ENCODE measurements at places on chromosomes 4 and X.
A peak's percentile ranks its signal among the peaks of the same experiment; 100 is the strongest.

DNA sequence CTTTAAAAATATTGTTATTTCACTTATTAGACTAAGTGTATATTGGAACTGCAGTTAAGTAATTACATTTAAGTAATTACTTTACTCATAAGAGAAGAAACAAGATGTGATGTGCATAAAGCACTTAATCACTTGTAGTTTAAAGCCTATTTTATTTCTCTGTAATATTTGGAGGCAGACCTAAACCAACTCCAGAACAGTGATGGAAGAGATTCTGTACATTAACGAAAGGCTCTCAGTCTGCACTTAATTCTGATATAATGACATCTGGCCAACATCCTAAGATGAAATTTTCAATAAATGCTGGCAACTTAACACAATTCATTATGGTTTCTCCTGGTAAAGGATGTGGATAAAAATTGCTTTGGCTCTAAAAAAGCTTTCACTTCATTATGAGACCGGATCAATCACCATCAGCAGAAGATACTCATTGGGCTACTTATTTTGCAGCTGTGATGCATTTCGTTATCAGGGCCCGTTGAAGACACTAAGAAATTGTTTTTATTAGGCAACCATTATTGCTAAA is 342.6 kb downstream of the C4orf33 start:
- DNase-seq, result no peak

DNA sequence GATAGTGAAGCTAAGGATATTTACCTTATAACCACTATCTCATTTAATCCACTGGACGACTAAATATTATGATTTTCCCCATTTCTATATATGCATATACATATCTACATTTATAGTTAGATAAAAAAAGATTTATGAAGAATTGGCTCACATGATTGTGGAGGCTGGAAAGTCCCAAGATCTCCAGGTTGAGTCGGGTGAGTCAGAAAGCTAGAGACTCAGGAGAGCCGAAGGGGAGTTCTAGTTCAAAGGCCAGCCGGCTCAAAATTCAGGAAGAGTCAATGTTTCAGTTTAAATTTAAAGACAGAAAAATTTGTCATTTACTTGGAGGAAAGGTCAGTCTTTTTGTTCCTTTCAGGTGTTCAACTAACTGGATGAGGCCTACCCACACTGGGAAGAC is 158.2 kb upstream of the CPEB2 start:
- DNase-seq, result no peak

DNA sequence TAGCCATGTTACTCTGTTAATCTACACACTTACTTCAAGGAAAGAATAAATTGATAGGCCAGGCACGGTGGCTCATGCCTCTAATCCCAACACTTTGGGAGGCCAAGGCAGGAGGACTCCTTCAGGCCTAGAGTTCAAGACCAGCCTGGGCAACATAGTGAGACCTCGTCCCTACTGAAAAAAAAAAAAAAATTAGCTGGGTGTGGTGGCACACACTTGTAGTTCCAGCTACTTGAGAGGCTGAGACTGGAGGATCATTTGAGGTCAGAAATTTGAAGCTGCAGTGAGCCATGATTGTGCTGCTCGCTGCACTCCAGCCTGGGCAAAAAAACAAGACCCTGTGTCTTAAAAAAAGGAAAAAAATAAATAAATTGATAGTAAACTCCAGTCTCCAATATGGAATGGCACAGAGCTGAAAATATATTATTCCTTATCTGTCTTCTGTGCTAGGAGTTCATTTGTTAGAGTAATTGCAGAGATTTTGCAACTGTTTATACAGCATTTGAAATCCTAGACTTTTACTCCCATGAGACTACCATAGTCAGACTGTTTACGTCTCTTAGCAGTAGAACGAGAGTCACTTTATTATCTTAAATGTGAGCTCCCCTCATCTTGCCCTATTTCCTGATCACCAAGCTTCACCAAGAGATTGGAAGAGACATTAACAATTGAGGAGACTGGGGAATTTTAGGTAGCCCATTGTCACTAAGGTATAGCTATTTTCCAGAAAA is 18.8 kb upstream of the TMEM131L start:
- no peak for DNase-seq

DNA sequence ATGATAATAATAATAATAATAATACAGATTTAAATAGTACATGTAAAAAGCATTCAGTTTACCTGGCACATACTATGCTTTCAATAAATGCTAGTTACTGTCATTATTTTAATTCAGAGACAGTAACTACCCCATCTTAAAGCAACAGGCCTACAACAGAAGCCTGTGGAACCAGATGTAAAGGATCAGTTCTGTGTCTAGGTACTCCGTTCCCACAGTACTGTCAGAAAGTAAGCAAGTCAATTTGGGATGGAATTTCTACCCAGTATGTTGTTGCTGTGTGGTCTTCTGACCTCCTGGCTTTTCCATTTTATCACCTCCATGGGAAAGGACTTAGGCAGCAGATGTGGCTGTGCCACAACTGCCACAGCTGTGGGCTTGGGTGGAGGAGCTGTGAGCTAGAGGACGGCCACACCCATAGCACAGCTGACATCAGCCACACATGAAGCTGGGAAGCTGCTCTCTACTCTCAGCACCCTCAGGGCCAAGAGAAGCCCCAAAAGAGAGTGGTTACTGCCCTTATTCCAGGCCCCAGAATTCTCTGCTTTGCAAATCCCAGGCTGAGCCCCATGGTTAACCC is 102.8 kb downstream of the CBR4 start:
- peak; percentile 14 for DNase-seq

DNA sequence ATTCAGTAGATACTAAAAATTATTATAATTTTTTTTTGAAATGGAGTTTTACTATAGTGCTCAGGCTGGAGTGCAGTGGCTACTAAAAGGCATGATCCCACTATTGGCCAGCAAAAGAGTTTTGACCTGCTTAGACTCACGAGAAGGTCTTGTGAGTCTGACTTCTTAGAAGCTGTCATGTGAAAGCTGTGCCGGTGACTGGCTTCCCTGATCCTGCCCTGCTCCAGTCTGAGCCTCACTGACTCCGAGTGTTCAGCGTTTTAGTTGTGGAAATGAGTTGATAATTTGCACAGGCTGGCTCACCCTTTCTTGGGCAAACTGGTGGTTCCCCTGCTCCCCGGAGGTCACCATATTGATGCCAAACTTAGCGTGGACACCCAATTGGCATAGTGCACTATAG is 16.4 kb upstream of the CXCL8 start:
- no peak for DNase-seq

DNA sequence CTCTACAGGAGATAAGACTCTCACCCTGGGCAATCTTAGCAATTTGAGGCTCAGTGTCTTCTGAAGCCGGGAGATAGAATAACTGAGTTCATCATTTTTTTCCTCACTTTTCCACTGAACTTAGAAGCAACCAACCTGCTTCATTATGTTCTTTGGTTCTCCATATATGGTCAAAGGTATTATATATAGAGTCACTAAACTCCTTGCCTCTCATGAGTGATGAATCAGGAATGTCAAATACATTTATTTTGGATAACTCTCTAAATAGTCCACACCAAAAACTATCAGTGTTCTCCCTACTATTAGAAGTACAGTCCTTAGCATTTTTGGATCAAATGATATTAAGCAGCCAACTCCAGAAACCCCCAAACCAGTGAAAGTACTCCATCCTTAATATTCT is 421.5 kb upstream of the EPHA5 start:
- DNase-seq, result no peak

GRCh38 chrX:87409113-87409841 is 108.3 kb upstream of the KLHL4 start:
- no peak for DNase-seq

- DNase-seq, result no peak
Measured at GRCh38 chrX:63679432-63679831, 105.6 kb downstream of the ARHGEF9 start.

GRCh38 chr4:74109116-74109869 is 10.3 kb upstream of the CXCL2 start:
- no peak for DNase-seq

GRCh38 chr4:84924434-84924833 is 42.1 kb downstream of the WDFY3 start:
- DNase-seq, result no peak

DNA sequence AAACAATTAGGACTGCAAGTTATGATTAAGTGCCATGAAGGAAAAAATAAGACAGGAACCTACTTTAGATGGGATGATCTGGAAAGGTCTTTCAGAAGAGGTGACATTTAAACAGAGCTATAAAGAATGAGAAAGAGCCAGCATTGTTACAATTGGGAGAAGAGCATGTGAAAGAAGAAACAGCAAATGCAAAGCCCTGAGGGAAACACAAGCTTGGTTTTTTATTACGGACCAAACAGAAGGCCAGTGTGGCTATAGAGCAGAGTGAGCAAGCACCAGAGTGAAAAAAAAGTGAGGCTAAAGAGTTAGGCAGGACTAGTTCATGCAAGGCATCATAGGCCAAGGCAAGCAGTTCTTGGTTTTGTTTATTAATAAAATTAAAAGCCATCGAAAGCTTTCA is 175.6 kb downstream of the RBMX2 start:
- no peak for DNase-seq

- no peak for DNase-seq
Measured at GRCh38 chrX:103626855-103627254, 1.9 kb upstream of the TCEAL1 start.

- no peak for DNase-seq
Measured at GRCh38 chr4:142091085-142091513, 454.7 kb downstream of the IL15 start.

GRCh38 chr4:159010100-159010499 is 92.8 kb upstream of the RAPGEF2 start:
- DNase-seq, result no peak
